Stimulated activated CD8-positive, alpha-beta memory T cell treated with anti-CD3 and anti-CD28 coated beads, Interleukin-2, amount 100 ng/mL, for 1 hour (primary cell): ENCODE measurements at places on chromosomes 3 and 15.

- no peak for DNase-seq
These were observed 50.4 kb downstream of the GHSR start for GRCh38 chr3:172397716-172398405.

DNA sequence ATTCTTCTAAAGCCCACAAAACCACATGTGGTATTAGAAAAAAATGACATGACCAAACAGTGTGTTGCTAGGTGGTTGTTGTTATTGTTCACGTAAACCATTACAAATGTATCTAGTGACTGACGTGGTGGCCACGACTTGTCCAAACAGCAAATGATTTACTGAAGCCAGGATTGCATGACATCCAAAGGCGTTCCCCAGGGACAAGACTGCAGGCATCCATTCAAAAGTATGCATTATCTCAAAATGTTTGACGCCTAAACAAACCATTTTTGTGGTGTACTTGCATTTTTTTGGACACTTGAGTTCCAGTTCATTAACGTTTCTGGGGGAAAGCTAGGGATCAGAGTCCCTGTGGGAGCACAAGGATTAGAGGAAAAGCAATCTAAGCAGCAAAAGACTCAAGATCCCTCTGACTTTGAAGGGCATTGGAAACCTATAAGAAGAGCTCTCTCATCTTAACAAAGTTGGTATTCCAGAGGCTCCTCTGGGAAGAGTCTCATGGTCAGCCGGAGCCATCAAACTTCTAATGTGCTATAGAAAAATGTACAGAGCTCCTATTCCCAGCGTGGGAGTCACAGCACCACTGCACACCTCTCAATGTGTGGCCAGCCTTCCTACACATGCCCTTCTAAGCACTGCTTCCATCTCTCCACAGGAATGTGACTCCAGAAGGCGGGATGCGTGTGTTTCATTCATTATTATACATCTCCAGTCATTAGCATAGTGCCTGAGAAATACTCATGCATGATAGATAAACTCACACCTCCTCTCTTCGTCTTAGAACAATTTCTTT, 62.9 kb downstream of the FBN1 start:
- DNase-seq, result no peak

GRCh38 chr3:42036483-42036823, 54.7 kb upstream of the TRAK1 start:
- no peak for DNase-seq

DNA sequence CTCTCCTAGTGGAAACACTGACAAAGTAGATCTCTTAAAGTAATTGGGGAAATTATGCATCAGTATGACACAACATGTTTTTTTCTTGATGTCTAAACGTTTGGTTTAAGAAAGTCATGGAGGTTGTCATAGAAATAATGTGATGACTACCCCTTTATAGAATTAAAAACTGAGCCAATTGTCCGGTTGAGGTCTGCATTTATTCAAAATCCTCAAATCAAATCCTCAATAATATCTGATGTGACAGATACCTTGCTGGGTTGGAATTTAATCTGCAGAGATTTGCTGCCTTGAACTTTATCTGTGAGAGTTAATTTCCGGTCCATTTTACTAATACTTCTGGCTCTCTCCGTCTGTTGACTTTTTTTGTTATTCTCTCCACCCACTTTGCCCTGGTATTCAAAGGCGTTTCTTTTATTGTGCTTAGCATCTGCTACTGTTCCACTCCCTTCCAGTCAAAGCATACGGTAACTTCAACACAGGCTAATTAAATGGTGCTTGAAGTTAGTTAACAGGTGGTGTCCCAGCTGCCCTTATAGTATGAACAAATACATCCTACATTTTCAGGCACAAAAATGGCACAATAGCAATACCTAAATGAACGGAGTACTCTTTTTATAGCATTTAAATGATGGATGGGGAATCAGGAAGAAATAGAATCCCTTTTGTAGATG, 628.3 kb downstream of the ROBO1 start:
- DNase-seq, result no peak

GRCh38 chr15:62547584-62547983, 382.5 kb upstream of the C2CD4B start:
- DNase-seq, result no peak

DNA sequence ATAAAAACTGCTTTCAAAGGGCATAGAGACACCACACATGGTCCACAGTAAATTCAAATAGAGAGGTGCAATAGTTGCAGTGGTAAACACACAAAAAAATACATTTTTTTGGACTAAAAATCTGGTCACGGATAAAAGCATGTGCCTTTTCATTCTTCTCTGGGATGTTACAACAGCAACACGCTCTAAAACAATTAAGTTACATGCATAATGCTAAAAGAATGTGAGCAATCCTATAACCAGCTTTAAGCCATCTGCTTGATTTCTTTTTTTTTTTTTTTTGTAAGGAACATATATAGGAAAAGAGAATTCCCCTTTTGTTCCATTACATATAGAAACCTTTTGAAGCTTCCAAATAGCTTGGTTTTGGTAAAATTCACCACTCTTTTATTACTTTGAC, 20.0 kb downstream of the WNT5A start:
- no peak for DNase-seq

DNA sequence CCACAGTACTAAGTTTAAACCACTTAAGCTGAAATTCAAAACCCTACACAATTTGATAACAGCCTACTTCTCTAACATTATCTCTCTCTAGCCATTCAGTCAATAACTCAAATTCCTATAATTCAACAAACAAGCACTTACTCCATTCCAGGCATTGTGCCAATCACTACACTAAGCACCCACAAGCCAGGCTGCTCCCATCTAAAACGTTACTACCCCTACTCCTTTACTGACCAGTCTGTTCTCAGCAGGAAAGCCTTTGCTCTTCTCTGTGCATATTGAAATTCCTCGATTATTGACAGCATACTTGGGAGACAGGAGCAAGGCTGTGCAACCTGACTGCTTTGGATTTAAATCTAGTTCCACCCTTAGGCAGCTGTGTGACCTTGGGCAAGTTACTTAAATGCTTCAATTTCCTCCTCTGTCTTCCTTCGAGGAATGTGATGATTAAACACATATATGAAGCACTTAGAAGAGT, 177.2 kb upstream of the THBS1 start:
- DNase-seq, result no peak
